Panc1 (cell line): ENCODE measurements at places on chromosomes 2 and 18. TPM values are rescaled to one million over a fixed set of nuclear protein-coding genes. Genes with fewer than 3 reads are reported as not detected.

- no peaks in the 10 kb centered on the region for H3K36me3 ChIP-seq
- no peak overlapping the region for H3K4me3 ChIP-seq
- DNase-seq, result no peak
- no peaks in the 10 kb centered on the region for H3K4me1 ChIP-seq
- H3K27ac ChIP-seq, result no peak overlapping the region
- no peaks in the 10 kb centered on the region for H3K27me3 ChIP-seq
These were observed 378.2 kb downstream of the OSR1 start for GRCh38 chr2:18980104-18980785.

Gene TRIM54
- 0.21 TPM for total RNA-seq

DNA sequence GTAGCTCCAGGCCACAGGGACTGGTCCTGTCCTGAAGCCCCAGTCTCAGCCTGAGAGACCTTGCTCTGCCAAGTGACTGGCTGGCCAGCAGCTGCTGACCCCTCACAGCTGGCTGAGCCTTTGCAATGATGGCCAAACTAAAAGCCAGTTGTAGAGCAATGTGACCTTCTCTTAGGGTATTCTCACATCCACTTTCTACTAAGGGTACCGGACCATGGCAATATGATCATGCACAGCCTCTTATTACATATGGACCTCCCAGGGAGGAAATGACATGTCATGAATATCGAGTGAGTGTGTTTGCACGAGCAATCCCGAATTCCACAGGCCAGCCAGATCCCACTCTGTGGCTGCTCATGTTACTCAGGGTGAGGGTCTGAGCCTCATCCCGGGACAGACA lies 213.9 kb downstream of the VAPA start:
- no peak overlapping the region for H3K4me3 ChIP-seq
- H3K27me3 ChIP-seq, result peaks cover 16% of the 10 kb centered on the region
- H3K36me3 ChIP-seq, result no peaks in the 10 kb centered on the region
- H3K27ac ChIP-seq, result no peak overlapping the region
- H3K4me1 ChIP-seq, result no peaks in the 10 kb centered on the region

DNA sequence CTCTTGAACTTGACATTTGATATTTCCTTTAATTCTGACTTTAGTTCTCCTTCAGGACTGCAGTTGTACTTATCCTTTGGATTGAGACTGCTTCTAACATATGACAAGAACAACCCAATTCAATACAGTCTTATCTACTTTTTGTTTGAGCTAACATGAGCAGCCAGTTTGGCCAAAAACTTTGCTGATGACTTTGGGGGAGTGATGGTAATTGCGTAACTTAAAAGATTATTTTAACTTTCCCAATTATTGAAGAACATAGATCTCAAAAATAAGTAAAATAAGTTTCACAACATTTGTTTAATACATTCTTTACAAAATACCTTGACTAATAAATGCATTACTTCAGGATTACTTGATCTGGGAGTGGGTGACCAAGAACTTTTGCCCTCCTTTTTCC lies 1311.1 kb upstream of the NRXN1 start:
- no peaks in the 10 kb centered on the region for H3K27me3 ChIP-seq
- H3K4me3 ChIP-seq, result no peak overlapping the region
- H3K27ac ChIP-seq, result no peak overlapping the region
- no peaks in the 10 kb centered on the region for H3K4me1 ChIP-seq
- no peak for DNase-seq

- no peak within 1 kb of the TSS for H3K27ac ChIP-seq
- 0 out of 2 replicates have a peak, but pooled peaks cover 4% of the 10 kb centered on the region for H3K4me1 ChIP-seq
- no peaks in the 10 kb centered on the region for H3K36me3 ChIP-seq
- no peak within 1 kb of the TSS for H3K4me3 ChIP-seq
These were observed at the start of gene COL6A3 for GRCh38 chr2:237413777-237414661. TSS of gene COL6A3 (minus strand) at chr2:237414164. CDS start at chr2:237396817, 17,347 bp downstream.

DNA sequence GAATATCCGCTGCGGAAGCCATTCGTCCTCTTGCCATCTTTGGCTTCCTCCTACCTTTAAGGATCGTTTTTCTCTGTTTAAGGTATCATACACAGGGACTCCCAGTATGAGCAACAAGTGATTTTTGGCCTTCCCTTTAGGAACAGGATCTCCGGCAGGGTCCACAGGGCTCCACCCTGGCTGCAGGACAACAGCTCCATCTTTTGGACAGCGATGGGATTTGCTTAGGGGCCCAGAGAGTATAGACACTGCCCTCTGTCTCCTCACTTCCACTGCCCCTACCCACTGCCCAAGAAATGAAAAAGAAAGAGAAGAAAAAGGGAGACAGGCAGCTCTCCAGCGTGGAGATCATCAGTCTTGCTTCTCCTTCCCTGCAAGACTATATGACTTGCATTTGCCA lies 224.5 kb downstream of the UXS1 start:
- no peaks in the 10 kb centered on the region for H3K27me3 ChIP-seq
- no peak overlapping the region for H3K27ac ChIP-seq
- H3K36me3 ChIP-seq, result no peaks in the 10 kb centered on the region
- H3K4me1 ChIP-seq, result no peaks in the 10 kb centered on the region
- no peak for DNase-seq
- no peak overlapping the region for H3K4me3 ChIP-seq

- no peaks in the 10 kb centered on the region for H3K4me1 ChIP-seq
- no peaks in the 10 kb centered on the region for H3K36me3 ChIP-seq
- no peak overlapping the region for H3K27ac ChIP-seq
- no peak for DNase-seq
- no peaks in the 10 kb centered on the region; the same call in 1 of the 2 replicates for H3K27me3 ChIP-seq
These were observed 7.2 kb upstream of the ITGA6 start for GRCh38 chr2:172420216-172420615.

DNA sequence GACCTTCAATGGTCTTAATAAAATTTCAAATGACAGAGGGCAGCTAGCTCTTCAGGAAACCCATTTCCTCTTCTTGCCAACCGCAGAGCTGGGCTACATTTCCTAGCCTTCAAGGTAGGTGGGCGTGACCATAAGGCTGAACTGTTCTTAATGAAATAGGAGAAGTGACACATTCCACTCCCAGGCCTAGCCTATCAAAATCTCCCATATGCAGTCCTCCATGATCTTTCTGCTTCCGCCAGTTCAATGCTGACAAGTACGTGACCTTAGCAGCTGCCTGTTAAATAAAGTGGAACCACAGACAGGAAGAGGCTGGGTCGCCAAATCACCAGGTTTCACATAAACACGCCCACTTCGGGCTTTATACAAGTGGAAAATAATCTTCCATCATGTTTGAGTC lies 13.2 kb downstream of the SERPINE2 start:
- H3K4me3 ChIP-seq, result no peak overlapping the region
- DNase-seq, result no peak
- no peak overlapping the region for H3K27ac ChIP-seq
- no peaks in the 10 kb centered on the region for H3K4me1 ChIP-seq

Gene CNTNAP5
- not detected for total RNA-seq

Gene CHRND
- total RNA-seq, result not detected

DNA sequence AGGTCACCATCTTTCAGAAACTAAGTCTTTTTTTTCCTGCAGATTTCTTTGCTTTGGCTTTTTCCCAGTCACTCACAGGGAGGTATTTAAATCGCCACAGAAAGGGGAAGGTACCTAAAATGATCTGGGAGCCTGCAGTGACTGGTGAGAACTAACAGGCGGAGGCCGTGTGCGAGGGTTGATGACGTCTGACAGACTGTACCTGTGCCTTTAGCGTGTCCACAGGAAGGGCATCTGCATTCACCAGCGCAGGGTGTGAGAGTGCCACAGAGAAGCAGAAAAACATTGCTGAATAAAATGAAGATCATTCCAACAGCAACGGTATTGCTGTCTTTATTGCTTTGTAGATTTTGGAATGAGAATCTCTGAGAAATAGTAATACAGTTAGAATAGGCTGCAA lies 5.7 kb downstream of the CTDP1 start:
- no peak for DNase-seq
- peaks cover 11% of the 10 kb centered on the region for H3K4me1 ChIP-seq
- H3K27ac ChIP-seq, result no peak overlapping the region
- no peaks in the 10 kb centered on the region for H3K27me3 ChIP-seq
- H3K36me3 ChIP-seq, result no peaks in the 10 kb centered on the region; the same call in 1 of the 2 replicates

GRCh38 chr2:216632952-216633615 lies at the start of gene IGFBP2:
TSS of gene IGFBP2 (plus strand) at chr2:216633420. CDS start at chr2:216633524, 104 bp downstream.
- no peaks in the 10 kb centered on the region; the same call in 1 of the 2 replicates for H3K36me3 ChIP-seq
- H3K4me3 ChIP-seq, result peak within 1 kb of the TSS; percentile 52
- H3K27me3 ChIP-seq, result peaks cover 7% of the 10 kb centered on the region; the same call in 1 of the 2 replicates
- peaks cover 13% of the 10 kb centered on the region for H3K4me1 ChIP-seq
- H3K27ac ChIP-seq, result peak within 1 kb of the TSS; percentile 15; the same call in 1 of the 2 replicates
- no peak for DNase-seq

- no peak overlapping the region for H3K27ac ChIP-seq
- H3K4me3 ChIP-seq, result no peak overlapping the region
- no peaks in the 10 kb centered on the region for H3K36me3 ChIP-seq
- DNase-seq, result no peak
- no peaks in the 10 kb centered on the region for H3K4me1 ChIP-seq
- no peaks in the 10 kb centered on the region for H3K27me3 ChIP-seq
These were observed 40.4 kb downstream of the CYRIA start for GRCh38 chr2:16625201-16625729.

- H3K4me3 ChIP-seq, result no peak overlapping the region
- H3K36me3 ChIP-seq, result no peaks in the 10 kb centered on the region
- H3K4me1 ChIP-seq, result no peaks in the 10 kb centered on the region
- no peak for DNase-seq
- peaks cover 6% of the 10 kb centered on the region; the same call in 1 of the 2 replicates for H3K27me3 ChIP-seq
These were observed 27.5 kb upstream of the LDLRAD4 start for GRCh38 chr18:13191031-13191430.

DNA sequence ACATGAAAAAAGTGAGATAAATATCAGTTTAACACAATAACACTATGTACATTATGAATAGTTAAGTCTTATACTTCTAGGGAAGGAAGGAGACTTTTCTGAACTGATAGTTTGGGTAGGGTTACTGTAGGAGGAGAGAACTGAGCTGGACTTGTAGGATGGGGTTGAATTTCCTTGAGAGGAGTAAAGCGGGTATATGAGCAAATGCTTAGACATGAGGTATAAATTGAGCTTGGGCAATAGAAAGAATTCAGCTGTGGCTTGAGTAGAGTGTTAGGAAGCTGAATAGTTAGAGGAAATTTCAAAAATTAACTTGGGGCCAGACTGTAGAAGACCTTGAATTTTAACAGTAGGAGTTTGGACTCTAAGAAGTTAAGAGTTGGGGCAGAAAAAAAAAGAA lies 45.1 kb downstream of the LCLAT1 start:
- no peaks in the 10 kb centered on the region for H3K4me1 ChIP-seq
- no peak overlapping the region for H3K27ac ChIP-seq
- no peak for DNase-seq

Gene LIPG
- 92.0 TPM for total RNA-seq

DNA sequence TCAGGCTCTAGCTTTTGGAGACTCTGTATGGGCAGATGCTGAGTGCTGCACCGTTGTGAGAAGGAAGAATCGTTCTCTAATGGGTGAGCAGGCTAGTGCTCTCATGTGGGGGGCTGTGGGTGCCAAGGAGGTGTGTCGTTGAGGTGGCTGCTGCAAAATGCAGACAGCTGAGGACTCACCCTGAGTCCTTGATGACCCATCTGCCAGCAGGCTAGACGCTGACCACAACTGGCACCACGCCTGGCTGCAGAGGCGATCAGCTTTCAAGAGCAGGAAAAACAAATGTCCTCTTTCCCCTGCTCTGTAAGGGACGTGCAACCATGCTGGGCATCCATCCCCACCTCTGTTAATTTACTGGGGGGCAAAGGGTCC lies 48.2 kb downstream of the HAUS1 start:
- peak; percentile 72 for DNase-seq

- no peak within 1 kb of the TSS for H3K4me3 ChIP-seq
- H3K27ac ChIP-seq, result no peak within 1 kb of the TSS
- no peaks in the 10 kb centered on the region for H3K27me3 ChIP-seq
- no peaks in the 10 kb centered on the region for H3K36me3 ChIP-seq
These were observed at the start of gene TUBA3D for GRCh38 chr2:131475831-131476230. TSS of gene TUBA3D (plus strand) at chr2:131476119. CDS start at chr2:131476200, 81 bp downstream.

- H3K27me3 ChIP-seq, result no peaks in the 10 kb centered on the region
- no peaks in the 10 kb centered on the region for H3K4me1 ChIP-seq
- H3K4me3 ChIP-seq, result no peak overlapping the region
These were observed 38.1 kb downstream of the TRAK2 start for GRCh38 chr2:201413143-201413542.

Gene ST8SIA3
- total RNA-seq, result not detected

- H3K4me1 ChIP-seq, result no peaks in the 10 kb centered on the region; the same call in 1 of the 2 replicates
- no peaks in the 10 kb centered on the region; the same call in 1 of the 2 replicates for H3K27me3 ChIP-seq
- H3K36me3 ChIP-seq, result no peaks in the 10 kb centered on the region
- H3K4me3 ChIP-seq, result peak within 1 kb of the TSS; percentile 40
These were observed at the start of gene DYSF for GRCh38 chr2:71453404-71454220. TSS of gene DYSF (plus strand) at chr2:71453561.

Gene CTIF
- total RNA-seq, result 26.5 TPM

DNA sequence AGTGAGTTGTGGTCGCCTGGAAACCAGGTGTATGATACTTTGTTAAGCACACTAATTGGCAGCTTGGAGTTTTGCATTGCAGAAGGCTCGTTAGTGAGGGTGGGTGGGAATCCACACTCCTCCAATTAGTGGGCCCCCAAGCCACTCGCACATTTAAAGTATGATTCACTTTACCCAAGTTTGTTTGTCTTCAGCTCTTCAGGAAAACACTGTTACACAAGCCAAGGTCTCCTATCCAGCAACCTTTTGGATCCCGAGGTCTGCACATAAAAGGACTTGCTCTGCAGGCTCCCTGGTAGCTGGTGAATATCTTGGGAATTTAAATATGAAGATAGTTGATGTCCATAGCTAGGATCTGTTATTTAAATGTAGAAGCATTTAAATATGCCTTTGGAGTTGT lies 66.1 kb downstream of the NPAS2 start:
- H3K4me3 ChIP-seq, result no peak overlapping the region
- peak overlapping the region; percentile 61; the same call in 1 of the 2 replicates for H3K27ac ChIP-seq
- DNase-seq, result no peak

- peak within 1 kb of the TSS; percentile 98 for H3K4me3 ChIP-seq
- peaks cover 2% of the 10 kb centered on the region; the same call in 1 of the 2 replicates for H3K36me3 ChIP-seq
- H3K4me1 ChIP-seq, result peaks cover 10% of the 10 kb centered on the region
- peak within 1 kb of the TSS; percentile 94 for H3K27ac ChIP-seq
- no peaks in the 10 kb centered on the region for H3K27me3 ChIP-seq
- DNase-seq, result peak; percentile 78
These were observed at the start of gene ORC2 for GRCh38 chr2:200963124-200963917. TSS of gene ORC2 (minus strand) at chr2:200963660. CDS start at chr2:200958123, 5,537 bp downstream.

Gene KATNAL2
- total RNA-seq, result 2.6 TPM

Gene C2orf80
- total RNA-seq, result not detected

- no peaks in the 10 kb centered on the region for H3K4me1 ChIP-seq
- H3K27ac ChIP-seq, result no peak overlapping the region
- no peak overlapping the region for H3K4me3 ChIP-seq
- H3K36me3 ChIP-seq, result no peaks in the 10 kb centered on the region
These were observed 98.3 kb downstream of the MYCN start for GRCh38 chr2:16038621-16039020.

GRCh38 chr2:156947261-156947660 lies 310.2 kb upstream of the GALNT5 start:
- H3K27me3 ChIP-seq, result no peaks in the 10 kb centered on the region
- H3K4me1 ChIP-seq, result no peaks in the 10 kb centered on the region
- no peak for DNase-seq
- H3K4me3 ChIP-seq, result no peak overlapping the region

Gene MOGAT1
- total RNA-seq, result not detected

- no peak overlapping the region for H3K4me3 ChIP-seq
- no peak overlapping the region for H3K27ac ChIP-seq
- no peak for DNase-seq
- H3K36me3 ChIP-seq, result peaks cover 27% of the 10 kb centered on the region
These were observed 12.2 kb downstream of the RNASEH1 start for GRCh38 chr2:3545788-3546478.

Gene HOXD1
- 0.18 TPM for total RNA-seq
